ENCODE measurements at places on chromosomes 16 and 17.

DNA sequence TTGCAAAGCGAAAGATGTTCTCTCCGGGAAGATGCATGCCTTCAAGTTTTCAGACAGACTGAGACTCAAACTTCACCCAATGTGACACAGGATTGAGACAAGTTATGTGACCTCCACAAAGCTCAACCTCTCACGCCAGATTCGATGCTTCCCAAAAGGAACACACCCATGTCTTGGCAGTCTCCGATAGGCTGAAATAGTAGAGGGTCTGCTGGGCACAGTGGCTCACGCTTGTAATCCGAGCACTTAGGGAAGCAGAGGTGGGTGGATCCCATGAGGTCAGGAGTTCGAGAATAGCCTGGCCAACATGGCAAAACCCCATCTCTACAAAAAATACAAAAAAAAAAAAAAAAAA is 22.1 kb downstream of the ZFHX3 start:
- ATAC-seq: no peak

DNA sequence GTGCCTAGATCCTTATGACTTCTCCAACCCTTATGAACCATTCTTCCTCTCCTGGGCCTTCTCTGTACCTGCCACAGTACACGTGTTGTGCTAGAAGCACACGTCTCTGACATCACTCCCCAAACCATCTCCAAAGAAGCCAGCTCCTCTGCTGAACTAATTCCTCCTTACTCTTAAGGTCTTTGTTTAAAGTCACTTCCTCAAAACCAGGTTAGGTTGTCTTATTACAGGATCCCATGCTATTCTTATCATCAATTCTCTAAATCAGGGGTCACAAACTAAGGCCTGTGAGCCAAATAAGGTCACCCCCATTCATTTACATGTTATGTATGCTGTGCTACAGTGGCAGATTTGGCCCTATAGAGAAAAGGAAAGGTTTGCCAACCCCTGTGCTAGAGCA is 4.0 kb downstream of the SUPT6H start:
- no peak for ATAC-seq

DNA sequence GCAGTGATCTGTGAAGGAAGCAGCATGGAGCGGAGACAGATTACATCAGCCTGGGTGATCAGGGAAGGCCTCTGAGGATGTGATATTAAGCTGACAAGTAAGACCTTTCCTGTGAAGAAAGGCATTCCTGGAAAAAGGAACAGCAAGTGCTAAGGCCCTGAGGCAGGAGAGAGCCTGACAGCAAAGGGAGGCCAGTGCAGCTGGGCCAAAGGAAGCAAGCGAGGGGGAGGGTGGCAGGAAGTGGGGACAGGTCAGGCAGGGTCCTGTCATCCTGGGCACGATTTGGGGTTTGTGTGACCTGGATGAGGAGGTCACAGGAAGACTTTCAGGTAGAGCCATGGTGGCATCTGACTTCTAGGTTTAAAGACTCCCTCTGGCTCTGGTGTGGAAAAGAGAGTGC is 12.3 kb downstream of the CPNE2 start:
- peak; percentile 33 for ATAC-seq

GRCh38 chr17:74569020-74570003 is 2.0 kb upstream of the CD300H start:
- peak; percentile 50 for ATAC-seq

- ATAC-seq: no peak
Measured at GRCh38 chr16:24854607-24855171, 8.9 kb downstream of the SLC5A11 start.
